ENCODE measurements at places on chromosomes 4 and X. TPM values are rescaled to one million over a fixed set of nuclear protein-coding genes. Genes with fewer than 3 reads are reported as not detected.

STPG2 gene
- total RNA-seq, result not detected

DNA sequence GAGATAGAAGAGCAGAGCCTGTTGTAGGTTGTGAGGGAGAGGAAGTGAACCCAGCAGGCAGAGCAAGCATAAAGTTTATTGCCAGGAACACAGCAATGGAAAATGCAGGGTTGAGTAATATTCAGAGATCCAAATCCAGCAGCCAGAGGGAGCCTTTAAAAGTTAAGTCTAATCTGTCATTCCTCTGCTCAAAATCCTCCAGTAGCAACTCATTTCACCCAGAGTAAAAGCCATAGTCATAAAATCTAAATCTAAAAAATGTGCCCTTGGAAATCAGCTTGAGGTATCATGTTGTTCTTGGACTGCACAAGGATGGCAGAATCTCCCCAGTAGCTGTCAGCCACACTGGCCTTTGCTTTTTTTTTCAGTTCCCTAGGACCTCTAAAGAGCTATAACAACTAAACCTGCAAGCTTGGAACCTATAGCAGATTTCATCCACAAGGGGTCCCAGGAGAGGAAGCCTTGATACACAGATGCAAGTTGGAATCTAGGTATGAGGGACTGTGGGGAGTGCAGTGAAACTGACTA is 62.9 kb upstream of the FRAS1 start:
- no peak for DNase-seq

DNA sequence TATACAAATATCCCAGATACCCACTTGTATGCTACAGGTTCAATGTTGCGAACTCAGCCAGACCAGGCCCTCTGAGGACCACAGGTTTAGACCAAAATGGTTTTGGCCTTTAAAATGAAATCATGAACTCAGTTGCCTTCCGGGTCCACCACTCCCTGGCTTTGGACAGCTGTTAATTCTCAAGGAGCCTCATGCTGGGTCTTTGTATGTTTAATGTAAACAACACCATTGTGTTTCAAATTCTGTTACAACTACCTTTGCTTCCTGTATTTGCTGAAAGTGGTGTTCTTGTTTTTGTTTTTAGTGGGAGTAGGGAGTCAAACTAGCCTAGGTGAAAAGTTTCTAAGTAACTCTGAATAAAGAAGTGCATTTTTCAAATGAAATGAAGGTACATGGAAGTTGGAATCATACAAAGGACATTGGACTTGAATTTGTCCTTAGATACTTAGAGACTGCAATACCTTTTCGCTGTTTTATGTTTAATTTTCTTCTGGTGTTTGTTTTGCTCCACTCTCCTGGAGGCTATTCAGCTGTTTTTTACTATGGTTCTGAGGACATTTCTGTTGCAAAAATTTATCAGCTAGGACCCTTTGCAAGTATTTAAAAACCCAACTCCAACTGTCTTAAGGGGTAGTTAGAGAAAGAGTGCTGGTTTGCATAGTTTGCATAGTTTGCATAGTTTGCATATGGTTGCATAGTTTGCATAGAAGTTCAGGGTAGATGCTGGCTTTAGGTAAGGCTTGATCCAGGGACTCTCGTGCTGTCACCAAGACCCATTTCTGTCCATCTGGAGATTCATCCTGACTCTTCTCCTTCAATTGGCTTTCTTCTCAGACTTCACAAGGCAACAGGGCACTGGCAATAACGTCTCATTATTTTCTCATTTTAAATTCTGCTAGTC is 70.1 kb downstream of the MID1IP1 start:
- DNase-seq, result no peak

GRCh38 chr4:157992948-157993839 is 179.6 kb downstream of the GASK1B start:
- DNase-seq, result no peak

- no peak for DNase-seq
Observed at GRCh38 chrX:21948897-21949578, 8.5 kb downstream of the SMS start.

Measured in uterus (tissue), 4 donors.